ENCODE measurements at places on chromosomes 7 and 10.

DNA sequence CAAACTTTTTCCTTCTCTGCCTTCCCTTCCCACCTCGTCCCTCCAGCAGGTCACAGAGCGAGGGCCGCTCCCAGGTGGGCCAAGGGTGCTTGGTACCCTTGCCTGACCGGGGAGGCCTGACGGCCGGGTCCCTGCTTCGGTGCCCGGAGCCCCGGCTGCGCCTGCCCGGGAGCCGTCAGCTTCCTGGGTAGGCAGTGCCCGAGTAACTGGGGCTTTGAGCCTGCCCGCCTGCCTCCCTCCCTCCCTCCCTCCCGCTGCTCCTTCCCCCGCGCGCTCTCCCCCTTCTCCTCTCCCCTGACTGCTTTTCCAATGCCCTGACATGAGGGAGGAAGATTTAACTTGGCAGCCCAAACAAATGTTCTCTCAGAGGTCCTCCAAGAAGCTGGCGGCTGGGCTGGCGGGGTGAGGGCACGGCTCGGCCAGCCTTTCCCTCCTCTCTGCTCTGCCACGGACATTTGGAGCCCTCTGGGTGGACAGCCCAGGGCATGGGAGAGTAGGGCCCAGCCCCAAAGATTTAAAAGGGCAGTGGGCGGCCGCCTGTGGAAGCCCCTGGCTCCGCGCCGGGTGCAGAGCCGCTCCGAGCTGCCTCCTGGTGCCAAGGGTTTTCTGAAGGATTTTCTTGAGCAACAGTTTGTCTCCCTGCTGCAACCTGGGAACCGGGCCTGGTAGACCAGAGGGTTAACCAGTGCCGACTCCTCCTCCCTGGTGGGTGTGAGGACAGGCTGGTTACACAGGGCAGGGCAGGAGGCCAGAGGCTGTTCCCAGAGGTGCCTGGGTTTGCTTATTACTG lies 2.0 kb downstream of the ZMIZ1 start:
- DNase-seq, result peak; percentile 69

GRCh38 chr7:100515072-100515532 lies 23.9 kb upstream of the AGFG2 start:
- DNase-seq, result no peak

GRCh38 chr7:1432411-1433082 lies 26.7 kb downstream of the MICALL2 start:
- peak; percentile 96 for DNase-seq

GRCh38 chr7:149883452-149883861 lies 9.7 kb downstream of the ATP6V0E2 start:
- no peak for DNase-seq

DNA sequence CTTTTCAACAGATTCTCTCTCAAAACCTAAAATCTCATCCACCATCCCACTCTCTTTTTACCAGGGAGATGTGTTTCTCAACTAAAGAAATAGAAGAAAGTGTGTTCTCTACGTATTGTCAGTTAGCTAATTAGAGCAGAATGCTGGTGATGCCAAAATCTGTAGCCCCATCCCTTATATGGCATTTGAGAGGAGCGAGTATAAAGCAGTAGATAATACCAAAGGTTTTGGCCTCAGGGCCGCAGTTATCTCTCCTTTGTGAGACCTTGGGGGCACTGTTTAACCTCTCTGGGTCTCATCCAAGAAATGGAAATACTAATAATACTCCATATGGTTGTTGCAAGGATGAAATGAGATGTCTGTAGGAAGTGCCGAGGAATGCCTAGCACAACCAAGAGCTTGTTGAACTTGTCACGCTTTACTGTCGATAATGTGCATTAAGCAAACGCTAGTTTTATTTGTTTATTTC lies 456 bp upstream of the DLD start:
- DNase-seq, result no peak

- DNase-seq, result no peak
These were observed 913.3 kb upstream of the AUTS2 start for GRCh38 chr7:68684996-68685395.

GRCh38 chr7:100863406-100863950 lies 3.7 kb upstream of the TRIP6 start:
- DNase-seq, result no peak

DNA sequence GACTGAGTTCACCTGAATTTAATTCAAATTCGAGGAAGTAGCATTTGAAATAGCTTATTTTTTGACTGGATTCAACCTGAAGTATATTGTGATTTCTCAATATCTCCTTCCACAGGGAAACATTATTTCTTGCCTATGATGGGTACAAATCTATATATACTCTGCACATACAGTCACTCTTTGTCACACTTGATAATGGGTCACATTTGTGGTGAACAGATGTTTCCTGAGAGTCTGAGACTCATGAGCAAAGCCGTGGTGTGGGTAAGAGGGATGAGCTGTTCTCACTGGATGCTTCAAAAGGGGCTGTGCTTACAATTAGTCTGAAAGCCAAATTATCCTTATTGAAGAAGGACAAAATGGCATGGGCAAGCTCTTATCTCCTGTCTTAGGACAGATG lies 18.0 kb upstream of the TBXAS1 start:
- DNase-seq, result peak; percentile 4

- no peak for DNase-seq
These were observed 185.7 kb downstream of the TFEC start for GRCh38 chr7:115844857-115845256.

DNA sequence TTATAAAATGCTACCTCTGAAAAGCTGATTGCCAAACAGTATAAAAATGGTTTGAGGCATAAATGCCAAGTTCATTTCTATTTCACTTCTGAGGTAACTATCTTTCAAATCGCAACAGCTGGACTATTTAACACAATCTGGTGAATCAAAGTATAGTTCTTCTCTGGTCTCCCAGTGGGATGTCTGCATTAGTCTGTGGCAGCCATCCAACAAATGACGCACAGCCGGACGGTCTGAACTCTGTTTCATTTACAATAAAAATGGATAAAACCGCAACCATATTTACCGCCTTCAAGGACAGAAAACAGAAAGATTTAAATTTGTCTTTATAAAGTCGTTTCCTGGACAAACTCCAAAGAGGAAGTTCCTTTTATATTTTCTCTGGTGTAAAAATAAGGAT lies 41.9 kb downstream of the ENO4 start:
- DNase-seq, result no peak

DNA sequence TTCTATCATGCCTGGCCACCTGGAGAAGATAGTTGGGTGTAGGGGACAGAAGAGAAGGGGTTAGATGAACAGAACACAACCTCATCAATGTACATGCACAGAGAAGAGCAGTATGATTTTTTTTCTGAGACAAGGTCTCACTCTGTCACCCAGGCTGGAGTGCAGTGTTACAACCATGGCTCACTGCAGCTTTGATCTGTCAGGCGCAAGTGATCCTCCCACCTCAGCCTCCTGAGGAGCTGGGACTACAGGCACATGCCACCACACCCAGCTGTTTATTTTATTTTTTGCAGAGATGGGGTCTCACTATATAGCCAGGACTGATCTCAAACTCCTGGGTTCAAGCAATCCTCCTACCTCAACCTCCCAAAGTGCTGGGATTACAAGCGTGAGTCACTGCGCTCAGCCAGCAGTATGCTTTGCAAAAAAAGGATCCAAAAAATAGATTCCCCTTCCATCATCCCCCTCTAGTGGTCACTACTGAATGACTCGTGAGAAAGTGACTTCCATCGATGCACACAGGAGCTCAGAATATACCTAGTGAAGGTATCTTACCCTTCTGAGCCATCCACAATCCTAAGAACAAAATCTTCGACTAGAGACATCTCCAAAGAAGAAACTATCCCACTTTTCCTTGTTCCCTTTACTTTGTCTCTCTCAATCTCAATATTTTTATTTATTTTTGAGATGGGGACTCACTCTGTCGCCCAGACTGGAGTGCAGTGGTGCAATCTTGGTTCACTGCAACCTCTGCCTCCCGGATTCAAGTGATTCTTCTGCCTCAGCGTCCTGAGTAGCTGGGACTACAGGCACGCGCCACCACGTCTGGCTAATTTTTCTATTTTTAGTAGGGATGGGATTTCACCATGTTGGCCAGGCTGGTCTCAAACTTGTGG lies 21.0 kb downstream of the ZCWPW1 start:
- DNase-seq, result peak; percentile 68

DNA sequence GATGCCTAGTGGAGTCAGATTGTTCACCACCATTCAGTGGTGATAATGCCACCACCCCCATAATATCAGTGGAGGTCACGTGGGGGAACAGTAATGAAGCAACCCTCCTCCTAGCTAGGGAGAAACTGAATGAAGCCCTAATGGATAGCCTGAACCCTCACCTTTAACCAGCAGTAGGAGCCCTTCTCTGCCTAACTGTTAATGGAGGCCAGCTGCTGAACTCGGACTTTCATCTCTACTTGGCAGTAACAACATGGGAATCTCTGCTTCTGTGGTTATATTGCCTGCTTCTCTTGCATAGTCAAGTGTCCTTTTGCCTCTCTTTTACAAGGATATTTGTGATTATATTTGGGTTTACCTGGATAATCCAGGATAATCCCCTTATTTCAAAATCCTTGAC lies 1097.9 kb downstream of the REEP3 start:
- DNase-seq, result no peak

DNA sequence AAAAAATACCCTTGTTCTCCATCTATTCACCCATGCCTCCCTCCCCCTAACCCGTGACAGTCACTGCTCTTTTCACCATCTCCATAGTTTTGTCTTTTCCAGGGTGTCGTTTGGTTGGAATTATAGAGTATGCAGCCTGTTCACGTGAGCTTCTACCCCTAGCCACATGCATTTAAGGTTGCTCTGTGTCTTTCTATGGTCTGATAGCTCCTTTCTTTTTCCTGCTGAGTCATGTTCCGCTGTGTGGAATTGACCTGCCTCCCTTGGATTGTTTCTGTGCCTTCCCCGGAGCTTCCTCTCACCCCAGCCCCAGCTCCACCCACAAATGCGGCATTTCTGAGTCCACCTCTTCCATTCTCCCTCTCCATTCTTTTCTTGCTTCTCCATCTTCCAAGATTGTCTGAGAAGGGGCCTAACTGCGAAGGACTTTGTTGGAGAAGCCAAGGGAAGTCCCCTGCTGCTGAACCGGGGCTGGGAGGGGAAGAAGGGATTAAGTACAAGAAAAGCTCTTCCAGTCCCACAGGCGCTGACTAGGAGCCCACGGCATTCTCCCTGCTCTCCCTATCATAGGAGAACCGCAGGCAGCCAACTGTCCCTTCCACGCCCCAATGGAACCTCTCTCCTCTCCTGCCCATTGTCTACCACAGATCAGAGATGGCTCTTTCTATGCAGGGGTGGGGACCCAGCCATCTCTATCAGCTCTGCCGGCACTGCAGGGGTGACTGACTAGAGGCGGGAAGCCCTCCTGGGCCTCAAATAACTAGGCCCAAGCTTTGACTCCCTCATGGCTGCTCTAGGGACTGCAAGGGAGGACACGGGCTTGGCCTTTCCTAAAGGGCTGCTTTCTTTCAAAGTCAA lies 87.5 kb upstream of the ANLN start:
- no peak for DNase-seq

GRCh38 chr10:122659651-122660050 lies 40.0 kb downstream of the C10orf120 start:
- no peak for DNase-seq

GRCh38 chr7:30224511-30225062 lies 59.8 kb upstream of the ZNRF2 start:
- no peak for DNase-seq

GRCh38 chr7:77811516-77812289 lies 13.1 kb downstream of the PHTF2 start:
- DNase-seq, result no peak

DNA sequence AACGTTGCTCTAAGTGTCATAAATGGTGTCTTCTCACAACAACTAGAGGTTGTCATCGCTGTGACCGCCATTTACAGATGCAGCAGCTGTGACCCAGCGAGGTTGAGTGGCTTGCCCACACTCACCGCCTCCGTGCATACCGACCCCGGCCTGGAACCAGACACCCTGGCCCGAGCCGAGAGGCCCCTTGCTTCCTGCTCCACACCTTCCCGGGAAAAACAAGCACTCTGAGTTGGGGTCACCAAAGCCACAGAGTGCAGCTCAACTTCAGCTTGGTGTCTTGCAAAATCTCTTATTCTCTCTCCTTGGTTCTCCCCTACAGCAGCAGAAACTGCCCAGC lies 115.7 kb upstream of the PPP2R2D start:
- DNase-seq, result no peak

- DNase-seq, result no peak
These were observed 123.6 kb downstream of the TCERG1L start for GRCh38 chr10:131187926-131188325.

DNA sequence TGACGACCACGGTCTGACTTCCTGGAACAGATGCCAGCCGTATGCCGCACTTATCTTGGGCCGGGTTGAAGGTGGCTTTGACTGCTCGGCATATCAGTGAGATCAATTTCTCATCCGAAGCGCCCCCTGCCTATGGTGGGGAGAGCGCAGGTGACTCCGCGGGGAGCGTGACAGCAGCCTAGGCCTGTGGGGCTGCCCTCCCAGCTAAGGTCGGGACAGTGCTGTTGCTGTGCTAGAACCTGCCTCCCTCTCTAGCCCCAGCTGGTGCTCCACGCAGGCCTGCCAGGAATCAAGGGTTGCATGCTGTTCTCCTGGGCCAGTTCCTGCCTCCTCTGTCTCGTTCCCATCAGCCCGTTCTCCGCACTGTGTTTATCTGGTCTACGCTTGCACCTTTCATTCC lies 49.8 kb downstream of the PODXL start:
- DNase-seq, result no peak

DNA sequence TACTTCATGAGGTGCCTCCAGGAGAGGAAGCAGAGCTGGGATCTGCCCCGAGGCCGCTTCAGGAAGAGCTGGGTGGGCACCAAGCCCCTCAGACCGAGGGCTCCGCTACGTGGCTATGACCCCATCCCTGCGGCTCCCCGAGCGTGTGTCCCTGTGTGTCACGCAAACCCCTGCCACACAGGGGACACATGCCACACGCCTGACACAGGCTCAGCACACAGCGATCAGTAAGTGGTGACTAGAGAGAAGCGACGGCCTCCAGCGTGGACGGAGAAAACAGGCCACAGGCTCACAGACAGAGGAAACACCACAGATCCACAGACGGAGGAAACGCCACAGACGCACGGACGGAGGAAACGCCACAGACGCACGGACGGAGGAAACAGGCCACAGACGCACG lies 18.5 kb downstream of the DIP2C start:
- no peak for DNase-seq

DNA sequence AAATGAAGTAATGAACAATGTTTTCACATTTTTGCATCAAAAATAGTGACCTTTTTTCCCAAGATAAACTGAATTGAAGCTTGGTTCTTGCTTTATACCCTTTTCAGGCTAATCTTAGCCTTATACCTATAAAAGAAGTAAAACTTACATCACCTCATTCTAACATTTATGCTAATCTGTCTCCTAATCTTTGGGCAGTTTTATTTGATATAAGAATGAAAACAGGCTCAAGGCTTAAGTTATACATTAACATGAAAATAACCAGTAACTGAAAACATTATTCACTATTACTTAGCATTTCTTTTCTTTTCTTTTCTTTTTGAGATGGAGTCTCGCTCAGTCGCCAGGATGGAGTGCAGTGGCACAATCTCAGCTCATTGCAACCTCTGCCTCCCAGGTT lies 113.1 kb downstream of the HIBADH start:
- no peak for DNase-seq

- no peak for DNase-seq
These were observed 1.6 kb upstream of the AGK start for GRCh38 chr7:141549582-141549981.

All from activated CD8-positive, alpha-beta memory T cell treated with anti-CD3 and anti-CD28 coated beads for 24 hours (primary cell).